ENCODE measurements at places on chromosomes 4 and X.
A peak's percentile ranks its signal among the peaks of the same experiment; 100 is the strongest.

- ATAC-seq = peak; percentile 26
Observed at GRCh38 chr4:138236037-138236436, 6.1 kb downstream of the SLC7A11 start.

GRCh38 chr4:152585023-152585441 lies 49.1 kb upstream of the FBXW7 start:
- no peak for ATAC-seq

DNA sequence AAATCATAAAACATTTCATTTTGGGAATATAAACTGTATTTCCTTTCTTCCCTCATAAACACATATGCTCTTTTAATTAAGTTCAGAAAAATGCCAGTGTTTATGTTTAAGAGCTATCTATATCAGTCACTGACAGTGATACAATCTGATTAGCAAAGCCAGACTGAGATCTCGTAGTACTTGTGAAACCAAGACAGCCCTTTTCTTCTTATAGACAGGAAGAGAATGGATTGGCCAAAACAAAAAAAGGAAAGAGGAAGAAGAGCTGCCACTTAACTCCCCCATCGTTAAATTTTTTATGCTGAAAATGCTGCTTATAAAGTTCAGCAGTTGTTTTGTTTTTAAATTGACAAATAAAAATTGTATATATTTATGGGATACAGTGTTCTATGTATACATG lies 87.4 kb downstream of the PLAC1 start:
- no peak for ATAC-seq

GRCh38 chr4:144967161-144967560 lies 130.8 kb downstream of the ANAPC10 start:
- no peak for ATAC-seq

DNA sequence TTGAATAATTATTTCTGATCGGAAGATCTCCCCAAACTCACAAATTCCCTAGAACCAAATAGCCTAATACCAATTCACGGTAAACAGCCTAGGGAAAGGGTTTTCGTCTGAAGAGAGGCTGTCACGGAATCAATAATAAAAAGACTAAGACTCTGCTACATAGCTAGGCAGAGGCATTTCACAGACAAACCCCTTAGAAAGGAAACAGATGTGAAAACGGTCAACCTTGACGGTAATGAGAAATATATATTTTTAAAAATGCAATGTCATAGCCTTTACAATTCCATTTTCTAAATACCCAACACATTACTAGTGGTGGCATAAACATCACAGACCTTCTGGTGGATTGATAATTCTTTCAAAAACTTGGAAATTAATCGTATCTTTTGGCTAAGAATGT lies 28.4 kb downstream of the PROM1 start:
- ATAC-seq = no peak

DNA sequence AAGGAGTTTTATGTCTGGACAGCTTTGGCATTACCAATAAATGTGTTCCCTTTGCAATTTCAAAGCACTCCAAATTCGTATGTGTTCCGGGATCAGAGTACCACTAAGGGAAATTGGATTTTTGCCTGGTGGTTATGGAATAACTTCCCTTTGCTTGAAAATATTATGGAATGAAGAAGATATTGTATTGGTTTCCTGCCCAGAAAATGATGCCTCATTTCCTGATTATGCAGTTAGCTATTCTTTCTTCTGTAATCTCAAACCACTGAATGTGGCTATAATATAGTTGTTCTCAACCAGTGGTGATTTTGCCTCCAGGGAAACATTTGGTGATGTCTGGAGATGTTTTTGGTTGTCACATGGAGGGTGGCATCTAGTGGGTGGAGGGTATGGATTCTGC lies 142.9 kb downstream of the PCDH7 start:
- peak; percentile 71 for ATAC-seq

- ATAC-seq = no peak
Observed at GRCh38 chrX:9368262-9368661, 96.6 kb upstream of the TBL1X start.

DNA sequence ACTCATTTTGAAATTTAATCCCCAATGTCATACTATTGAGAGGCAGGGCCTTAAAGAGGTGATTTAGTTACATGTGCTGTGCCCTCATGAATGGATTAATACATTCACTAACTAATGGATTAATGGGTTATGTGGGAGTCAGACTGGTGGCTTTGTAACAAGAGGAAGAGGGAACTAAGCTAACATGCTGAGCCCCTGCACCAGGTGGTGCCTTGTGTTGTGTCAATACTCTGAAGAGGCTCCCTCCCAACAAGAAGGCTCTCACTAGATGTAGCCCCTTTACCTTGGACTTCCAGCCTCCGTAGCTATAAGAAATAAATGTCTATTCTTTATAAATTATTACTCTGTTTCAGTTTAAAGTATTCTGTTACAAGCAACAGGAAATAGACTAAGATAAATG lies 411.9 kb upstream of the EMCN start:
- no peak for ATAC-seq

DNA sequence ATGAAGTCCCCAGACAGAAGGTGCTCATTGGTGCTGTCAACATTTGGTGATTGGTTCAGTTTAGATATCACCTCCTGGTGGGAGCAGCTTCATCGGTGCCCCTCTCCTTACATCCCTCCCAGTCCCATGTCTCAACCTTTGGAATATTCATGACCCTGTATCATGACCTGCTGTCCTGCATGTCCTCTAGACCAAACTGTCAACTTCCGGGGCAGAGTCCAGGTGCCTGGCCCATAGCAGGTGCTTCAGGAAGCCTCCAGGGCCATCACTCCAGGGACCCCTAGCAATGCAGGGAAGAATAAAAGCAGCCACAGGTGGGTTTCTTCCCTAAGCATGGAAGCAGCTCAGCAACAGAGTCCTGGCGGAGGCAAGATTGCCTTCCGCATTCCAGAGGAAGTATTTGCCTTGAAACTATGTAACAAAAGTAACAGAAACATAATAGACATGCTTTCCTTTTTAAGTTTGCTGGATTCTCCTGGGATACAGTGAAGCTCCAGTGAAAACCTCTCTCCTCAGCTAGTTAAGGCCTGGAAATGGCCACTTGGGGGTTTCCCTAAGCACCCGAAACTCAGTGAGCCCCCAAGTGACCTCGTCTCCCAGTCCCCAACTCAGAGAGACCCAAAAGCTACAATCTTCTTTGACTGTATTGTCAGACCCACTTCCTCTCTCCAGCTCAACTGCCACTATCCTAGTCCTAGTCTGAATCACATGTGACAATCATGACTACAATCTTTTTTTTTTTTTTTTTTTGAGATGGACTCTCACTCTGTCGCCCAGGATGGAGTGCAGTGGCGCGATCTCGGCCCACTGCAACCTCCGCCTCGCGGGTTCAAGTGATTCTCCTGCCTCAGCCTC lies 1.3 kb upstream of the ATP6AP1 start:
- no peak for ATAC-seq

DNA sequence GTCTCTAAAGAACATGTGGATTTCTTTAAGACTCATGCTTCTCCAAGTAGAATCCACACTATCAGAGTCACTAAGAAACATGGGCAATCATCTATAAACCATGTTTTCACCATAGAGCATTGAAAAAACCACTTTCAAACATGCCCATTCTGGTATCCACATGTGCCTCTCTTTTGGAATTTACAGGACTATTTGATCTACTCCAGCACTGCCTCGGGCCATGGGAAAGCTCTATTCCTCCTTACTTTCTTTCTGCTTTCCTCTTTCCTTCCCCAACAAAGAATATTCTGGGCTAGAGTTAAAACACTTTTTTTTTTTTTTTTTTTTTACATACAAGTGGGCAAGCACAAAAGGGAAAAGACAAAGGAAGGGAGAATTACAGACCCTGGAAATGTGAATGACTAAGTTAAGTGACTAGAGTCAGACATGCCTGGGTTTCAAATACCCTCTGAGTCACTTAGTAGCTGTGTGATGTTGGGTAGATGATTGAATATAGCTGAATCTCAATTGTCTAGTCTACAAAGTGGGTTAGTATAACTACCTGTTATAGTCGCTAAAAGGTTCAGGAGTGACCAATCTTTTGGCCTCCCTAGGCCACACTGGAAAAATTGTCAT lies 847.7 kb upstream of the INTU start:
- no peak for ATAC-seq

- no peak for ATAC-seq
Observed at GRCh38 chr4:184818216-184818564, 7.6 kb downstream of the ACSL1 start.

DNA sequence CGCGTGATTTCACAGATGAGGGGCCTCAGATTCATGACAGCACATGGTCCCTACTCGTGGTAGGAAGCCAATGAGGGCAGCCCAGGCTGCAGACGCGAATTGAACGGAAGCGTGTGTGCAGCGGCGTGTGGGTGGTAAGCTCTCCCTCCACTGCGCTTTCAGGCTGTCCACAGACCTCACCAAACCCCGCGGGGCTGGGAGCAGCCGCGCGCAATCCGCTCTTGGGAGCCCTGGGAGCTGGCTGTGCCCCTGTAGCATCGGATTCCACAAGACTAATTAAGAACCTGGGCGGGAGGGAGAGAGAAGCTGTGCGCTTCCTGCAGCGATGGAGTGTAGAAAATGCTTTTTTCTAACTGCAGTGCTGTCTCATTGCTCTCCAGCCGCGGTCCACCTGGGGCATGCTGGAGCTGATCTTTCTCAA lies 134.9 kb downstream of the STOX2 start:
- ATAC-seq = no peak

DNA sequence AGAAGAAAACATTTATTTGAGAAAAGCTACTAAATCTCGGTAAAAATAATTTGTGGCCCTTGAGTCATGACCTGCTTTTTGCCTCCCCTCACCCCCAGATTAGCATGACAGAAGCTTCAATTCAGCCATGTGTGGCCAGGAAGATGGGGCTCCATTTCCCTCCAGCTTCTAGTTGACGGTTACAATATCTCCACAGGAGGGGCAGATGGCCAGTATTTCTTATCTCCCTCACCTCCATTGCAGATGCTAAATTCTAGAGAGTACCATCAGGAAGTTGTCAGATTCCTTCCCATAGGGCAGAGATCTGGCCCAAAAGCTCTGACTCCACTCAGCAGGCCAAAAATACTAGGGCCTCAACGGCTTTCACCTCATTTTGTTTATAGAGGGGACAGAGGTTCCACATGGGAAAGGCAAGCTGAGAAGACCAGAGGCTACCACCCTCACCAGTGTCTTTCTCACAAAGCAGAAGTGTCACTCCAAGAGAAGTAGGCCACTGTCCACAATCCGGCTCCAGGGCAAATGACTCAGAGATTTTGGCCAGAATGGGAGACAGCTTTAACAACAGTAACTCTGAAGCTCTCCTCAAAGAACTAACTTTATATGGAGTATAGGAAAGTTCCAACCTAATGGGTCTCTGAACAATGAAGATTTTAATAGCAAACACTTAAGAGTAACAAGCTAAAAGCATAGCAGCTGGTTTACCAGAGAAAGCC lies 108.3 kb downstream of the TBC1D19 start:
- no peak for ATAC-seq

DNA sequence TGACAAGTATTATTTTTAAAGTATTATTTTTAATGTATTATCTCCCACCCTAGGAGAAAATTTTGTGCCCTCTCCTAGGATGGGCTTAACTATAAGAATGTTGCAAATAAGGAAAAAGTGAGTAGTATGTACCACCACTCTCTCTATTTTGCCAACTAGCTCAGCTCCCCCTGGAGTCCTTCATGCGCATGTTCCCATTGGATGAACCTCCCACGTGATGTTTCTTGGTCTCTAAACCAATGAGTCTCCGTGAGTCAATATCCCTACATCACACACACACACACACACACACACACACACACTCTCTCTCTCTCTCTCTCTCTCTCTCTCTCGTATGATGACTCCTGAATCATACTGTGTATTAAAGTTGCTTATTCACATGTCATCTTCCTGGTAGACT lies 129.7 kb upstream of the ZFP42 start:
- ATAC-seq = no peak

DNA sequence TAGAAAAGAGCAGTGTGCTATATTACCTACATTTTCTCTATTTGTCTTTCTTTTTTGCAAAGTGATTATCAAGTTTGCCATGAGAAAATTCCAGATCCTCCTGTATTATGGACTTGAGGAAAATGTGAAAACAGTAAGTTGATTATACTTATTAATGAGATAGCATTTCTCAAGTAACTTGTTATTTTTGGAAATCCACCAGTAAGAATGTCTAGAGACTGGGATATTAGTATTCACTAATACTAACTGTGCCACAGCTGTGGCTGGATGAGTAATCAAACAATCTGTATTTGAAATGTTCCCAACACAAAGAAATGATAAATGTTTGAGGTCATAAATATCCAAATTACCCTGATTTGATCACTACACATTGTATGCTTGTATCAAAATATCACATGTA lies 147.0 kb upstream of the CTSO start:
- no peak for ATAC-seq

GRCh38 chrX:105553118-105553517 lies 269.2 kb upstream of the NRK start:
- ATAC-seq = no peak

DNA sequence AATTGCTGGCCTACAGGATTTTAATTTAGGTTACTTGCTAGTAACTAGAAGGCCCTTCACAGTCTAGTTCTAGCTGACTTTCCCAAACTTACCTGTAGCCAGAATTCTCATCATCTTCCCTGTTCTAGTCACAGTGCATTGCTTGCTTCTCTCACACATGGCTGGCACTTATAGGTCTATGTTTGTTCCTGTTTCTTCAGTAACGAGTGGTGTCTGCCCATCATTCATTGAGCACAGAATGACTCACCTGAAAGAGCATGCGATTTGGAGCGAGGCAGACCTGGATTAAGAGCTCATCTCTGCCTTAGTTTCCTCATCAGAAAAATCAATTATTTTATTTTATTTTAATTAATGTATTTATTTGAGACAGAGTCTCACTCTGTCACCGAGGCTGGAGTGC lies 201.7 kb upstream of the ANK2 start:
- ATAC-seq = no peak

DNA sequence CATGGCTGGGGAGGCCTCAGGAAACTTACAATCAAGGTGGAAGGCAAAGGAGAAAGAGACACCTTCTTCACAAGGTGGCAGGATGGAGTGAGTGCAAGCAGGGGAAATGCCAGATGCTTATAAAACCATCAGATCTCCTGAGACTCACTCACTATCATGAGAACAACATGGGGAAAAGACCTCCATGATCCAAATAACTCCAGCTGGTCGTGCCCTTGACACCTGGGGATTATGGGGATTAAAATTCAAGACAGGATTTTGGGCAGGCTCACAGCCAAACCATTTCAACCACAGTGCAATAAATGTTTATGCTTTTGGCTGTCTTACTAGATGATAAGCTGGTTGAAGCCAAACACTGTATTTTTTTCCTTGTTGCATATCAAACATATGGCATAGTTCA lies 1112.4 kb downstream of the STIM2 start:
- ATAC-seq = no peak

DNA sequence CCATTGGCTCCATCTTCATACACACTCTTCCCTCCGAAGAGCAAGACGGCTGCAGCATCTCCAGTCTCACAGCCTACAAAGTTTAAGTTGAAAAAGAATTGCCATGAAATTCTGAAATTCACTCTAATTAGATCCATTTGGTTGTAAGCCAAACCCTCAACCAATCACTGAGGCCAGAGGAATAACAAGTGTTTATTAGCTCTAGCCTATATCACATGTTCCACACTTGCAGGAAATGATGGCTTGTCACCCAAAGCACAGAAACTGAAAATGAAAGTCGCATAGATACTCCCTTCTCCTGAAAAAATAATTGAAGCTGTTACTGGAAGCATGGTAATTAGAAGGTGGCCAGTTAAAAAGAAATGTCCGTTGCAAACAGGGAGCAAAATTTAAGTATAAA lies 1071.8 kb downstream of the CCSER1 start:
- no peak for ATAC-seq
